Natural killer cell treated with Interleukin-12 subunit alpha and Interleukin-12 subunit beta and Interleukin-15 and Interleukin-18, amount 100 ng/mL, for 72 hours (primary cell): ENCODE measurements at places on chromosomes 4 and X.

DNA sequence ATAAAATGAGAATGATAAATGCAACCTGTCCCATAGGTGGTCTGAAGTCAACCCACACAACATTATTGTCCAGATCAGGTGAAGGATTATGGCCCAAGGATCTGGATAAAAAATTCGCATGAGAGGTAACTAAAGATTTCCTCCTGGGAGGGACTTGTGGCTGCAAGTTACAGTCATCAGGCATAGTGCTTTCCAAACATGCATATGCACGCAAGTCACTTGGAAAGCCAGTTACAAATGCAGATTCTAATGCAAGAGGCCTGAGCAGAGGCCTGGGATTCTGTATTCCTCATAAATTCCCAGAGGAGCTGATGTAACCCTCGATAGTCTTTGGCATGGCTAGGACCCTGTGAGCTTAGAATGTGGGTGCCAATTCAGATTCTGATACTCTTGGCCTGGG, 21.1 kb downstream of the HS3ST1 start:
- DNase-seq, result no peak

GRCh38 chrX:4110964-4111363, 397.5 kb upstream of the PRKX start:
- no peak for DNase-seq

DNA sequence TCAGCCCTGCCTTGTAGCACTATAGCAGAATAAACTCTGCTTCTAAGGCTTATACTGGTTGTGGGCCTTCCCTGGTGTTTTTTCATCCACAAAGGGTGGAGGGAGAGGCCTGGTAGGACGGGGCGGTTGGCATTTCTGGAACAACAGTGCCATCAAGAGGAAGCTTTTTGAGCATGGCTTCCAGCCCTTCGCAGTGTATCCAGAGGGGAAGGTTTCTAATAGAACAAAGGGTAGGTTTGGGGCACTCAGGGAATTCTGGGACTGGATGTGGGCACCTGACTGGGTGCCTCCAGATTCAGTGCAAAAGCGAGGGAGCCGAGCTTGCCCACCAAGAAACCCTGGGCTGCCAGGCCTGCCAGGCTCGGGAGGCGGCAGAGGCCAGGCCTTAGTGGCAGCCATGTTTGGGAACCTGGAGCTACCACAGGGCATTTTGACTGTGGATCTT, 229.6 kb upstream of the AGTR2 start:
- no peak for DNase-seq

DNA sequence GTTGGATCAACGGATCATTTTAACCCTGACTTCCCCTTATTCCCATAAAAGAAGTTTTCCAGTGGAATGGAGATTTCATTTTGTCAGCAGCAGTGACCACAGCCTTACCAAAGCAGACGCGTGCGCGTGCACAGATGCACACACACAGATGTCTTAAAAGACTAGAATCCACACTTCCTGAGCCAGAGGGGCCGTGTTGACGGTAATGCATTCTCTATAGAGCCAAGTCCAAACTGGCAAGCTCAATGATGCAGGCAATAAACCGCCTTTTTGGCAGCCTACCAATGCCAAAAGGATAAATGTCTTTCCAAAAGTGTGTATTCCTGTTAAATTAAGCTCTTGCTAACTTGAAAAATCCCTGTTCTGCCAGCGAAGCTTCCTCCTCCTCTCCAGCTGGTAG, 18.8 kb upstream of the CLDN34 start:
- DNase-seq, result no peak

DNA sequence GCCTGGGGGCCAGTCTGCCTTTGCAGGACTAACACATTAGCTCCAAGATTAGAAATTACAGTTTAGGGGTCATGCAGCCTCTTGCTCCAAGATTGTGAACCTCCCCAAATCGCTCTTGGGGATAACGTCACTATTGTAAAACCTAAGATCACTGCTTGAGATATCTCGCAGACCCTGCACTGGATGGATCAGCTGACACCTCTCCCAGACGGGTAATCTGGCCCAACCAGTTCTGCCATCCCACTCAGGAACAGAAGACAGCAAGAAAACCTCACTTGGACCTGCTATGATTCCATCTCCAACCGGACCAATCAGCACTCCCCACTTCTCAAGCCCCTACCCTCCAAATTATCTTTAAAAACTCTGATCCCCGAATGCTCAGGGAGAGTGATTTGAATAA, 431.2 kb downstream of the GPM6A start:
- DNase-seq, result no peak

GRCh38 chr4:140326395-140326993, 47.0 kb upstream of the SCOC start:
- DNase-seq, result no peak

DNA sequence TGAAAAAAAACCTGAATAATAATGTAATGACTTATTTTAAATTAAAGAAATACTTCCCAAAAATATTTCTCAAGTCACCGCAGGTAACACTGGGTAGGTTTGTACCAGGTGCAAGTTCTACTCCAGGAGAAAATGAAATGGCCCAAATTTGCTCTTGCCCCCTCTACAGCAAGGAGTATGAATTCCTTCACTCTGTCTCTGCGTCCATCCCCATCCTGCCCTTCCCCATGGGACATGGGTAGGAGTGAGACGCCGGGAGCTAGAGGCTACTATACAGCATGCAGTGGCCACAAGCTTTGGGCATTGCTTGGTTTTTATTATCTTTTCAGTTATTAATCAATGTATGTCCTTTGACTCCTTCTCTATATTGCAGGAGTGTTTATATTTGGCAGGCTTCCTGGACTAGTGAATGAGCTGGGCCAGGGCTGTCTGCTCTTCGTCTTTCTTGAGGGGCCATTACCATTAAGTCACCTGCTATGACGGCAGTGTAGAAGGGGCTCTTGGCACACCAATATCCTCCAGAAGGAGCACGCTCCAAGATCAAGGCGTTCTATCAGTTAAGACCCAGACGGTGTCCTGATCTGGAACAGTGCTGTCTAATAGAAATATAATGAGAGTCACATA, 149.6 kb downstream of the ENPP6 start:
- no peak for DNase-seq

GRCh38 chrX:41001327-41001726, 83.9 kb upstream of the USP9X start:
- DNase-seq, result no peak

DNA sequence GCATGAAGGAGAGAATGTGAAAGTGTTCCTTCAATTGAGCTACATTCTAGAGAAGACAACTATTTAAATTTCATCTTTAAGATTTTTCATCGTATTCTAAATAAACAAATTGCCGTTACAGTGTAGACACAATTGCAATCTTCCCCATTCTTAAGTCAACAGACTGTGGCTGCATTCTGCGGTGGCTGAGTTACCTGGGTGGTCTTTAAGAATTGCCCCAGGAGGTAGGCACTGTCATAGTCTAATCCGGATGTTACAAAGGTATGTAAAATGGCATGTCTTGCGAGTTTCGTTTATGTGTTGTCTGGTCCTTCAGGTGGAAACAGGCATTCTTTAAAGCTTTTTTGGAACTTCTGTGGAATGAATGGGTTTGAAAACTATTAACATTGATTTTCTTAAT, 586.1 kb upstream of the PITX2 start:
- DNase-seq, result no peak

DNA sequence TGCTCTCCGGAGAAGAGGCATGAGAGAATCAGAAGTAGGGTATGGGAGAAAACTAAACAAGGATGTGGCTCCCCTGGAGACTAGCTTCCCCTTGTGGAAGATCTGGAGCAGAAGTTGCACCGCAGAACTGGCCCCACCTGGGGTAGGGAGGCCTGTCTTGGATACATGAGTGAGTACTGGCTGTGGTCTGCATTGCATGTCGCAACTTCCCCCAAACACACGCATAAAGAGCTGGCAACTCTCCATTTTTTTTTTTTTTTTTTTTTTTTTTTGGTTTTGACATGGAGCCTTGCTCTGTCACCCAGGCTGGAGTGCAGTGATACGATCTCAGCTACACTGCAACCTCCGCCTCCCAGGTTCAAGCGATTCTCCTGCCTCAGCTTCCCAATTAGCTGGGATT, 119.9 kb downstream of the EGF start:
- no peak for DNase-seq

DNA sequence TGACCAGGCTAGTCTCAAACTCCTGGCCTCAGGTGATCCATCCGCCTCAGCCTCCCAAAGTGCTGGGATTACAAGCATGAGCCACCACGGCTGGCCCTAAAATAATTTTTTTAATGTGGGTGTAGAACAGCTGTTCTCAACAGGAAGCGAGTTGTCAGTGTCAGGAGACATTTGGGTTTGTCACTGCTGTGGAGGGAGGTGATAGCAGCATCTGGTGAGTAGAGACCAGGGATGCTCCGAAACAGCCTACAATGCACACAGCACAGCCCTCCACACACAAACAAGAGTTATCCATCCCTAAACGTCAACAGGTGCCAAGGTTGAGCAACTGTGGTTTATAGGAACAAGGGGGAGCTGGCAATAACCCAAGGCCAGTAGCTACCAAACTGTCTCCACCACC, 243.4 kb upstream of the STS start:
- no peak for DNase-seq

GRCh38 chrX:101419489-101419888, 11.5 kb downstream of the HNRNPH2 start:
- DNase-seq, result no peak

DNA sequence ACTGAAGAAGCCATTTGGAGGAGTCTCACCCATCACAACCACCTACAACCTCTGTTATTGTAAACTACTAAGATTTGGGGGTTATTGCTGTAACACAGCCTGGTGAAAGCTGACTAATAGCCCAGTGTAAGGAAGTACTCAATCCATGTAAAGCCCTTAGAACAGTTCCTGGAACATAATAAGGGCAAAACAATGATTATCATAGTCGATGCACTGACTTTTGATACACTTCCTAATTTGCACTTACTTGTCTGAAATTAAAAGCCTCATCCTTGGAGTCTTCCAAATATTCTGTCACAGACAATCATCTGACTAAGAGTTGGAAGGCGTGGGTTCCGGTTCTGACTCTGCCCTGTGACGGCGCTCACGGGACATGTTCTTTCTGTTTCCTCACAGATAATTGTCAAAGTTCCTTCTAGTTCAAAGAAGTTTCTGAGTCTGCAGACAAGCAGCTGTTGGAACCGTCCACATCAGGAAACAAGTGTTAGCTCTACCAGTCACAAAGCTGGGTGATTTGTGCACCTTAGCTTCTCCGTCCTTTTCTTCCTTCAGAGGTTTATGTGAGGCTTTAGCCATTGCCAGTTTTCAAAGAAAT, 33.4 kb upstream of the RASGEF1B start:
- peak; percentile 71 for DNase-seq

DNA sequence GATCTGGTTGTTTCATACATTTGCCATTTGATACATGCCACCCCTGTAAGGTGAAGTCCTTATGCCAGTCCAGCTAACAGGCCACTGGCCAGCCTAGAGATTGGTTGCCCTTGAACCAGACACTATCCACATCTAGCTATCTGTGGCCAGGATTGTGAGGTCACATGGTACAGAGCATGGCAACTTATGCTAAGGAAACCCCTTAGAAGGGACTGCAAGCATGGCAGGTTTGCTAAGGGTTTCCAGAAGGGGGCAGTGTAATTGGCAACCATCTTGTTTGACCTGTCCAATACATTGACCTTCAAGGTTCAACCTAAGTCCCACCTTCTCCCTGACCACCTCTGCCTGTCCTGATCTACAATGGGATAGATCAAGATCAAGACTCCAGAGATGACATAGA, 47.5 kb downstream of the SMC1A start:
- no peak for DNase-seq

GRCh38 chr4:130486186-130486585, 1390.2 kb downstream of the C4orf33 start:
- DNase-seq, result no peak

GRCh38 chr4:39542611-39543012, 15.4 kb upstream of the UGDH start:
- no peak for DNase-seq

DNA sequence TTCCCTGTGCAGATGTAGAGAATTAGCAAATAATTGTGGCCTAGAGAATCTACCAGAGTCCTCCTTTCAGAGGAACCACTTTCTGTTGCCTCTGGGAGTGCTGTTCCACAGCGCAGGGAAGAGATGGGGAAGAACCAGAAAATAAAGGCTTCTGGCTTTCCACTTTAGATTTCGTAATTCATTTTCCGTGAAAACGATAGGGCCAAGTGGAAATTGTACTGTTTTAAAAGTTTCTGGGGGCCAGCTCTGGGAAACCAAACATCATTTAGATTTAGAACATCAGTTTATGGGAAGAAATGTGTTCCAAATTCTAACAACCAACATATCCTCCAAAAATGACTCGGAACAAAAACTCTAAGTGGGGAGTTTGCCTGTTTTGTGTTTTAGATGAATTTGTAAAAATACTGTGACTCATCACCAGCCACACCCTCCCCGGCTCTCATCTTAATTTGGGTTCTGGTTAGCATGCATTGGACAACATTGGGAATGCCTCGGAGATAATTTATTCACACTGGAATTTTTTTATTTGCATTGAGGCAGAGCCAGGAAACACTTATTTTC, 65.2 kb upstream of the LNX1 start:
- no peak for DNase-seq

DNA sequence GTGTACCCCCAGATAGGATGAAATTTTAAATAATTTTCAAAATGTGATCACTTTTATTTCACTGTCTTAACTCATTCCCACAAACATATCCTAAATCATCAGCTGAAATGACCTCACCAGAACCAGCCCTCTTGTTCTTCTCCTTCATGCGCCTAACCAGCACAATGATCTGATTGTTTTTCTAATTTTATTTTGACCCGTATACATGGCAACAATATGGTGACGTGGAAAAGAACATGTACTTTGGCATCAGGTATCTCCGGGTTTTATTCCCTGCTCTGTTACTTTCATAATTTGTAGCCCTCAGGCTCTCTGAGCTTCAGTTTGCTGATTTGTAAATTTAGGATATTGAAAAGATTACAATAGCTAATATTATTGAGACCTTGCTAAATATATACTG, 562.4 kb upstream of the ZFP42 start:
- no peak for DNase-seq

- no peak for DNase-seq
Observed at GRCh38 chrX:120823556-120823955, 52.1 kb downstream of the CT47B1 start.

GRCh38 chrX:111917591-111917990, 41.6 kb downstream of the TRPC5OS start:
- DNase-seq, result no peak

GRCh38 chr4:81954271-81954670, 419.5 kb downstream of the HNRNPD start:
- no peak for DNase-seq

GRCh38 chr4:54139332-54139731, 39.4 kb downstream of the GSX2 start:
- no peak for DNase-seq

GRCh38 chrX:135688137-135688536, 25.3 kb upstream of the CT45A1 start:
- no peak for DNase-seq

GRCh38 chr4:156781852-156782251, 189.7 kb downstream of the PDGFC start:
- no peak for DNase-seq
